ENCODE measurements at places on chromosomes 13 and 19.
A peak's percentile ranks its signal among the peaks of the same experiment; 100 is the strongest.

GRCh38 chr13:66415444-66415843 is 814.7 kb downstream of the PCDH9 start:
- no peak for DNase-seq

GRCh38 chr13:45752510-45752909 is 50.4 kb downstream of the CBY2 start:
- no peak for DNase-seq

DNA sequence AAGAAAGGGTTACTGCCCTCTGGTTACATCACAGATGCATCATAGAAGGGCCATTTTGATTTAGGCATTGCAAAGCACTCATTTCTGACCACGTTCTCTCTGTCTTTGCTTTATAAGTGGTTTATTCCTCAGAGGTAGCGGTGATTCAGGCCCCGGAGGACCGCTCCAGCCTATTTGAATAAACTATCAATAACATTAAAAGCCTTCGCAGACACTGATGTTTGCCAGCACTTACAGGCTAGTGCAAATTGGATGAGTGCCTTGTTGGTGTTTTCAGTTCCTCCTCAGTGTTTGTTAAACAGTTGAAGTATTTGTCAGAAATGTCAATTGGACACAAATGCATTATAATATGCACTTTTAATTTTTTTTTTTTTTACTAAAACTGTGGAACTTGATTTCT is 120.2 kb downstream of the RXFP2 start:
- DNase-seq: no peak

GRCh38 chr19:57434386-57435061 is 601 bp upstream of the ZNF749 start:
- DNase-seq: no peak

- DNase-seq: no peak
Measured at GRCh38 chr19:40550951-40551350, 25.7 kb upstream of the SHKBP1 start.

DNA sequence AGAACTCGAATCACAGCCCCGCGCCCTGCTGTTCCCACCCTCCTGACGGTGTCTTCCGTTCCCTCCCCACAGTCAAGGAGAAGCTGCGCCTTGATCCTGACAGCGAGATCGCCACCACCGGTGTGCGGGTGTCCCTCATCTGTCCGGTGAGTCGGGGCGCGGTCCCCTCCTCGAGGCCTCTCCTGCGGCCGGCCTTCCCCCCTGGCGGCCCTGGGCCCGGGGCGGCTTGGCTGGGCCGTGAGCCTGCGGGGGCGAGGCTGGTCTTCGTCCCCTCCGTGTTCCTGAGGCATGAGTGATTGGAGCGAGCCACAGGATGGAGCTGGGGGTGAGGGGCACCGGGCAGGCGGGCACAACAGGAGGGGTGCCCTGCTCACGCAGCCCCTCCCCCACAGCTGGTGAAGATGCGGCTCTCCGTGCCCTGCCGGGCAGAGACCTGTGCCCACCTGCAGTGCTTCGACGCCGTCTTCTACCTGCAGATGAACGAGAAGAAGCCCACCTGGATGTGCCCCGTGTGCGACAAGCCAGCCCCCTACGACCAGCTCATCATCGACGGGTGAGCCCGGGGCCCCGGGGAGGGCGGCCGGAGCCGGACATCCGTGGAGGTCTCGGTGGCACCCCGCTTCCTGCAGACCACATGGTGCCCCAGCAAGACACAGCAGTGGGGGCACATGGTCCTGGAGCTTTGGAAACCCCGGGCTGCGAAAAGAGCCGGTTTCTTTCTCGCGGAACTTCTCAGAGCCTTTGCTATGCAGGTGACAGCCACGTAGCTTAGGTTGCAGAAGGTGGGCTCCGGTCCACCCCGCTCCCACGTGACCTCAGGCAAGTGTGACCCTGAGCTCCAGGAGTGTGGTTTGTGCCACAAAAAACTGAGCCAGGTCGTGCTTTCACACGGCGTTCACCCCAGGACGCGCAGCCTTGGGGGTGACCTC is 25.8 kb downstream of the PIAS4 start:
- no peak for DNase-seq

- no peak for DNase-seq
Measured at GRCh38 chr13:55345224-55345623, 1795.5 kb upstream of the PRR20A start.

- DNase-seq: no peak
Measured at GRCh38 chr19:34588249-34588648, 88.7 kb downstream of the SCGB2B2 start.

DNA sequence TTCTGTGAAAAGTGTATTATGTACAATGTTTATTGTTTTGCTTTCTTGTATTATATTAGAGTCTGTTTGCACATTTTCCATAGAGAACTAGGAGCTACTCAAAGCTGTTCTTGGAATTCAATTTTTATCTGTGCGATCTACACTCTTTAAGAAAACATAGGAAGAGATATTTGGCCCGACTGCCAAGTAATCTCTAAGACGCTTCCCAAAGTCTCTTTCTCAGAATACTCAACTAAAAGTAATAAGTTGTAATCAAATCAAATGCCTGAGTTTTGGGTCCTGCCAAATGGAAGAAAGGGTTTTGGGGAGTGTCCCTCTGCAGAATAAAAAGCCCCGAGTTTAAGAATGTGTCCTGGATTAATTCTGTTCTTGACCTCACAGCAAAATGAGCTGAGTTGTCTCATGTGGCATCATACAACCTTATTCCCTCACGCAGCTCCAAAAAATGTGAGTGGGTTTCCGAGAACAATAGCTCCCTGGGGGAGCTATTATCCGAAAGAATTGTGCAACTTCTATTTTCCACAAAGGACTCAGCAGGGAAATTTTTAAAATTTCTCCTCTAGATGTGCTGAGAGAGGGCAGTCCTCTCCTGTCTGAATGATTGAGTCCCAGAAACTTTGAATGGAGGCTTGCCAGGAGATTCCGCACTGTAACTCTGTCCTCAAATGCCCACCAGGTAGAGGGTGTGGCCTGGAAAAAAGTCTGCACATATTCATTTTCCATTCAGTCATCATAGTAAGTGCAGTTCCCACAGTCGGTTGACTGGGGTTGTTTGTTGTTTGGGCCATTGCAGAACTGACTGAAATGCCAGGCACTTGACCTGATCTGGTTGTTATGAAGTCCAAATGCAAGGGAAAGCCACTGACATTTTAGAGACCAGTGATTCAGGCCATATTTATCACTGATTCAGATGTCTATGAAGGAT is 280.0 kb upstream of the SOX21 start:
- no peak for DNase-seq

DNA sequence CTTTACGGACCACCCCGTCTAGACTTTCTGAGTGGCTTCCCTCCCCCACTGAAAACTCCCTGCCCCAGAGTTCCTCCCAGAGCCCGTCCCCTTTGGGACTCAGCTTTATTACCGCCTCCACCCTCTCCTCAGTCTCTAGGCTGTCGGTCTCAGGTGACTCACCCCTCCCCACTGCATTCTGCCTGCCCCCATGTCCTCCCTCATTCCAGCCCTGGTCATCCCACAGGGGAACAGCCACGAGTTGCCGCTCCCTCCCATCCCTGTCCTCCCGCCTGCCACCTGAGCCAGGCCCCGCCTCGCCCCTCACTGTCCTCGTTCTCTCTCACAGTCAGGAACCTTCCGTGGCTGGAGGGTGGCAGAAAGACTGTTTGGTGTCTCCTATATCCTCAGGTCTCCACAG is 57.3 kb downstream of the SMARCA4 start:
- no peak for DNase-seq

- DNase-seq: peak; percentile 29
Measured at GRCh38 chr13:94620286-94620896, 18.7 kb downstream of the GPR180 start.

- DNase-seq: peak; percentile 62
Measured at GRCh38 chr19:45693106-45693788, 781 bp downstream of the QPCTL start.

GRCh38 chr19:10744801-10745293 is 27.0 kb downstream of the DNM2 start:
- DNase-seq: no peak

- DNase-seq: no peak
Measured at GRCh38 chr13:108274718-108275117, 5.2 kb downstream of the TNFSF13B start.

GRCh38 chr13:35378939-35379338 is 97.5 kb downstream of the MAB21L1 start:
- peak; percentile 16 for DNase-seq

DNA sequence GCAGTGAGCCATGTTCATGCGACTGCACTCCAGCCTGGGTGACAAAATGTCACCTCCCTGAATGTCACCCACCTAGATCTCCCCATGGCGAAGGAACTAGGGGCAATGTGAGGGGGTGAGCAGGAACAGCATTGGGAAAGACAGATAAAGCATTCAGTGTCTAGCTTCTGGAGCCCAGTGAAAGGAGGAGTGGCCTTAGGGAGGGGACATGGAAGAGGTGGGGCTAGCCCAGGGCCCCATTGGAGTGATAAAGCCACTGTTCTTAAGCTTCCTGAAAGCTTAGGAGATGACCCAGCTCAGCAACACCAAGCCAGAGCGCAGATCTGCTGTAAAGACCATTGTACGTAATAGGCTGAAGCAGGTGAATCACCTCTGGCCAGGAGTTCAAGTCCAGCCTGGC is 13.0 kb upstream of the KCNN1 start:
- no peak for DNase-seq

GRCh38 chr13:28548872-28549271 is 53.9 kb upstream of the FLT1 start:
- DNase-seq: no peak

DNA sequence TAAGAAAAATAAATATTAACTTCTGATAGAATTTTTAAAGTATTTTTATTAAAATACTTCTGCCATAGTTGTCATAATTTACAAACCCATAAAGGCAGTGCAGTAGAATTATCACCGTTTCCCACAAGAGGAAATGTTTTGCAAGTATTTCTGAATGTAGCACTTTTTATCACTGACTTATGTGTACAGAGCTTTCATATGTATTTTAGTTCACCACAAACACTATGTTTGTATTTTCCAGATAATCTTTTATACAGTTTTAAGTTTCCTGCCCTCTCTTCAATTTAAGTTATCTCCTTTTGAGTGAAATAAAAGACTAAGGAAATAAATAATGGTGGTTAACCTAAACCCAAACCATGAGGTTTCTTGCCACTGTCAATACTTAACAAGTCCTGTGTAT is 24.2 kb downstream of the MIPEP start:
- DNase-seq: no peak

GRCh38 chr19:17648786-17649185 is 39.4 kb downstream of the UNC13A start:
- DNase-seq: no peak
